SJCRH30 (cell line): ENCODE measurements at places on chromosomes 4 and X. TPM values are rescaled to one million over a fixed set of nuclear protein-coding genes. Genes with fewer than 3 reads are reported as not detected.

GRCh38 chrX:155070663-155070974, 317 bp downstream of the CMC4 start:
- DNase-seq: no peak
- no peaks in the 10 kb centered on the region for H3K4me1 ChIP-seq
- H3K36me3 ChIP-seq: no peaks in the 10 kb centered on the region; the same call in 1 of the 2 replicates
- peak overlapping the region; percentile 77 for H3K27ac ChIP-seq

GRCh38 chr4:79241846-79242245, 84.0 kb downstream of the NAA11 start:
- DNase-seq: peak; percentile 44
- no peaks in the 10 kb centered on the region for H3K27me3 ChIP-seq
- no peak overlapping the region for H3K27ac ChIP-seq
- no peaks in the 10 kb centered on the region for H3K36me3 ChIP-seq
- peaks cover 11% of the 10 kb centered on the region for H3K4me1 ChIP-seq

DNA sequence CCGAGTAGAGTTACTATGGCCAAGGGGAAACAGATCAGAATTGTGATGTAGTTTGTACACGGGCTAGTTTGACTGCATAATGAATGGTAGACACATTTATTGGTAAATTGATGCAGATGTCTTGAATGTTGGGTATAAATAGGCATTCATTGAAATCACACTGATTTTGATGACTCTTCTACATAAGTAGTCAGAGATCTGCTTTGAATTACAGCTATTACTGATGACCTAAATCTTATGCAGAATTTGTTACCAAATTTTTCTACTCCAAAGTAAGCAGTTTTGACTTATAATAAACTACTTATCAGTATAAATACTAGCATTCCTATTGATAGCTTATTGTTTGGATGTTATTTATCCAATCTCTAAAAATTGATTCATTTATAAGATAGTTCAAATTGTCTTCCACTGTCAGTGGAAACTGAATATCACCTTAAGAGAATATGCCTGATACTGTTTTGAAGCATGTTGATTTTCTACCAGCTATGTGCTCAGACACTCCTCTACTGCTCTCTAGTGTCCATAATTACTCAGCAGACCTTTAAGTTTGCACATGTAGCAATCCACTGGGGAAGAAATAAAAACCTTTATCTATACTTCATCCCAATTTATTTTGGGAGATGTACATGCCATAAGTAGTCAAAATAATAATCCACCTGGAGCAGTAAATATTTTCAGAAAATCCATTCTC, 120.3 kb downstream of the RASL11B start:
- H3K36me3 ChIP-seq: no peaks in the 10 kb centered on the region
- H3K4me3 ChIP-seq: no peak overlapping the region
- H3K27ac ChIP-seq: no peak overlapping the region
- DNase-seq: no peak

- H3K36me3 ChIP-seq: no peaks in the 10 kb centered on the region
- peaks cover 18% of the 10 kb centered on the region for H3K4me1 ChIP-seq
- no peak overlapping the region for H3K4me3 ChIP-seq
- no peak for DNase-seq
These were observed 170.1 kb downstream of the SHROOM3 start for GRCh38 chr4:76605099-76605563.

DNA sequence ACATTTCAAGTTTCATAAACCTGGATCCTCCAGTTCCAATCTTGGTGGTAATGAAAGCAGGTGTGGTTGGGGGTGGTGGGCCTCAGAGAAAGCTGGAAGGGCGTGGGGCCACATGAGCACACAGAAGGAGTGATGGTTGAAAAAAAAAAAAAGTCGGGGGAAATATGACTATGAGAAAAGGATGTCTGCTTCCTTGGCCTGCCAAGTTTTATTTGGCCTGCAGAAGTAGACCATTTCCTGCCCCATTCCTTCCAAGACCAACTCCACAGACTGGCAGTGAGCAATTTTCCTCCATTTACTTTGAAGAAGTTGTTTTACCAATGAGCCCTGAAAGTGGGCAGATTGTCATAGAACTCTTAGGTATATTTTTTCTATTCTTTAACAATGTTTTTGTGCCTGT, 43.3 kb downstream of the LNX1 start:
- no peak overlapping the region for H3K27ac ChIP-seq
- DNase-seq: no peak
- no peak overlapping the region for H3K4me3 ChIP-seq
- no peaks in the 10 kb centered on the region for H3K27me3 ChIP-seq
- H3K36me3 ChIP-seq: no peaks in the 10 kb centered on the region

Gene ERAS
- not detected in 2 replicates for total RNA-seq
